ENCODE measurements at places on chromosomes 4 and X.

- DNase-seq = peak; percentile 8
These were observed 1.2 kb downstream of the HHIP start for GRCh38 chr4:144647095-144647561.

GRCh38 chr4:133711817-133712216, 489.8 kb downstream of the PABPC4L start:
- peak; percentile 1 for DNase-seq

GRCh38 chrX:40299641-40300046, 201.9 kb upstream of the BCOR start:
- DNase-seq = no peak

DNA sequence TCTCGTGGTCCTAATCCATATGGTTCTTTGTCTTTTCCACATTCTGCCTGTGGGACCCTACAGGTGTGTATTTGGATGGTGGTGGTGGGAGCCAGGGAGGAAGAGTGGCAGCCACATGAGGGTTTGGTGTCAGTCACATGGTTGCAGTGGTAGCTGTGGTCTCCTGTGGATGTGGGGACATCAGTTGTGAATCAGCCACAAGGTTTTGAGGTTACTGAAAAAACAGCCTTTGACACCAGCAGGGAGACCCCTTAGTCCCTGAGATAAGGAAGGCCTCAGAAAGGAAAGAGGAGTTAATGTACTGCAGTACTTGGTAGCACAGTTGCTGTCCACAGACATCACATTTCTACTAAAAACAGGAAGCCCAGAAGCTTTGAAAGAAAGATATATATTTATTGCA, 15.8 kb upstream of the GAGE10 start:
- DNase-seq = no peak

Data from mesenchymal stem cell (in vitro differentiated cells and primary cell).